NCI-H510A (cell line): ENCODE measurements at places on chromosomes 16 and 17.

GRCh38 chr17:64007838-64008282 is 9.7 kb downstream of the PRR29 start:
- no peak for DNase-seq

- no peak for DNase-seq
Measured at GRCh38 chr17:31843070-31843745, 15.8 kb downstream of the COPRS start.

DNA sequence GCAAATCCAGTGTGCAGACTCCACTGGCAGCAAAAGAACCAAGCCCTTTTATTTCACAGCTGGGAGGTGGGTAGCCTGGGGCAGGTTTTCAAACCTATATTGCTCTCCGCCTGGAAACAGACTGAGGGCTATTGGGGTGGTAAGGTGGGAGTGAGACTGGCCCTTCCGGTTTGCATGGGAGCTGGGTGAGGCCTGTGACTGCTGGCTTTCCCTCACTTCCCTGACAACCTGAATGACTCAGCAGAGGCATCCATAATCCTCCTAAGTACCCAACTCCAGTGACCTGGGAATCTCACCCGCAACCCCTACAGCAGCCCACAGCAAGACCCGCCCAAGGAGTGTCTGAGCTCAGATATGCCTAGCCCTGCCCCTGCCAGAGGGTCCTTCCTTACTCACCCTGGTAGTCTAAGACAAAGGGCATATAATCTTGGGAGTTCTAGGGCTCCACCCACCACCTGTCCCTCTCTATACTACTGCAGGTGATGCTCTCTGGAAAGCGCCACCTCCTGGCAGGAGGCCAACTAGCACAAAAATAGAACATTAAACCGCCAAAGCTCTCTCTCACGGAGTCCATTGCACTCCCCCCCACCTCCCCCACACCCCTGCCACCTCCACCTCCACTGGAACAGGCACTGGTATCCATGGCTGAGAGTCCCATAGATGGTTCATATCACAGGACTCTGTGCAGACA is 602.0 kb upstream of the C16orf82 start:
- no peak for DNase-seq

GRCh38 chr17:81821147-81821546 is 11.9 kb downstream of the MCRIP1 start:
- no peak for DNase-seq

- no peak for DNase-seq
Measured at GRCh38 chr17:10135539-10136257, 62.7 kb downstream of the GAS7 start.

- DNase-seq = no peak
Measured at GRCh38 chr16:21646091-21646490, 6.3 kb downstream of the IGSF6 start.

- DNase-seq = no peak
Measured at GRCh38 chr16:53089434-53090285, 34.9 kb downstream of the CHD9 start.

DNA sequence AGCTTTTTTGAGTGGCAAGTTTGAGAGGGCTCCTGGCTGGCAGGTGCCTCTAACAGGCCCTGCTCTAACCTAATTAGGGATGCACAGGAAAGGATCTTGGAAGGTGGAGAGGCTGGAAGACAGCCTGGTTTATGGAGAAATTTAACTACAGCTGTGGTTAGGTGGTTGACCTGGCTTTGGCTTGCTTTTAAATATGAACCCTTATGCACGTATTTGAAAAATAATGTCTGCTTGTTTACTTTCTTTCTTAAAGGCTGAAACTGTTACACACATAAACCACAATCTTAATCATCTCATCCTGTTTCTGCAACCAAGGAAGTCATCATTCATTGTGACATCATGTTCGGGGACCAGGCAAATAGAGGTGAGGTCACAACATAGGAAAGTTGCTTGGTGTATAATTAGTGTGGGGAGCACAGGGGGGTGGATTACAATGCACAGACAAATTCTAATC is 23.1 kb upstream of the DHRS13 start:
- no peak for DNase-seq

- DNase-seq = no peak
Measured at GRCh38 chr16:12184419-12184917, 207.9 kb downstream of the SNX29 start.

GRCh38 chr17:81429821-81430551 is 34.7 kb downstream of the BAHCC1 start:
- DNase-seq = no peak

DNA sequence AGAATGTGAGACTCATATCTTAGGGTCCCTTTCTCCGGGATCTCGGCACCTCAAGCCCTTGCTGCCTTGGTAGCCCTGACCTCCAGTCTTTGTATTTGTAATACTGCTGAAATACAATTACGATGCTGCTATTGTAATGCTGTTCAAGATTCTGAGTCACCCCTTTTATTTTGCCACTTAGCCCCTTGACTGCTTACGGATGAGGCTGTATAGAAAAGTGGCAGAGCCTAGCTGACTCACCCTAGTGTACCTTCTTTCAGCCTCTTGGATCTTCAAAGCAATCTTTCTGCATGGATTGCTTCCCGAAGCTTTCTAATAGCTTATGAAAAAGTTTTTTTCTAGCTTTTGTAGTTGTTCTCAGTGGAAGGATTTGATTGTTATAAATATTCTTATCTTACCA is 187.9 kb downstream of the KCNJ2 start:
- DNase-seq = no peak

DNA sequence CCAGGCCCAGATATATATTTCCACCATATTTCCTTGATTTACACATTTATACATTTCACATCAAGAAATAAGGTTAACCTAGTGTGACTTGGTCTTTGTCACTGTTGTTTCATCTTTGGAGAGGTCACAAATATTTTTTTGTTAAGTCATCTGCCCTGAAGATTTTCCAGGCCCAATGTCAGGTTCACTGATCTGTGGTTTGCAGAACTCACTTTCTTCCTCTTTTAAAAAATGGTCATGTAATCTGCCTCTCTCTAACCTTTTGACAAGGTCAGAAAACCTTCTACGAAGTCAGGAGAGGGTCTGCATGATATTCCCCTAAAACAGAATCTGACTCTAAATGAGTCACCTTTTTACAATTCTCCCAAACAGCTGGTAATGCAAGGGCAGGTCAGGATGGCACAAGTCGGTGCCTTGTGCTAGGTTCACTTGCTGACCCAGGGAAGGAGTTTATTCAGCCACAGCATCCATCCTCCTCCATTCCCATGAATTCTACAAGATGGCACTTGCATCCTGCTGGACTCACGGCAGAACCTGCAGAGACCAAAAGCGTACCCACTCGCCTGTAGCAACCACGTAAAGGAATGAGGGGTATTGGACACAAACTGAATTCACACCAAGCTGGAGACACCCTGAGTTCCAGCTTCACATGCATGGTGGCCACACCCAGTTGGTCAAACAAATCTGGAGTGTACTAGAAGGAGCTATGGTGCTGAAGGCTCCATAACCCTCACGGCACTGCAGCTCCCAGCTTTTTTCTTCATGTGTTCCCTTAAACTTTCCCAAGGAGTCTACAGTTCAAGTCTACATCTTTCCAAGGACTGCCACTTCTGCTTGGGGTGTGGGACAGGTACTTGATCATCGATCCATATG is 1.6 kb upstream of the KIAA0513 start:
- DNase-seq = no peak
